ENCODE measurements at places on chromosomes 4 and X. TPM values are rescaled to one million over a fixed set of nuclear protein-coding genes. Genes with fewer than 3 reads are reported as not detected.

The IL15 gene
- 6.1 TPM for polyA plus RNA-seq

The EPGN gene
- polyA plus RNA-seq: 0.17 TPM

The CYLC1 gene
- not detected for polyA plus RNA-seq

The ABLIM2 gene
- 5.7 TPM for polyA plus RNA-seq
